ENCODE measurements at places on chromosomes 5 and 9.

DNA sequence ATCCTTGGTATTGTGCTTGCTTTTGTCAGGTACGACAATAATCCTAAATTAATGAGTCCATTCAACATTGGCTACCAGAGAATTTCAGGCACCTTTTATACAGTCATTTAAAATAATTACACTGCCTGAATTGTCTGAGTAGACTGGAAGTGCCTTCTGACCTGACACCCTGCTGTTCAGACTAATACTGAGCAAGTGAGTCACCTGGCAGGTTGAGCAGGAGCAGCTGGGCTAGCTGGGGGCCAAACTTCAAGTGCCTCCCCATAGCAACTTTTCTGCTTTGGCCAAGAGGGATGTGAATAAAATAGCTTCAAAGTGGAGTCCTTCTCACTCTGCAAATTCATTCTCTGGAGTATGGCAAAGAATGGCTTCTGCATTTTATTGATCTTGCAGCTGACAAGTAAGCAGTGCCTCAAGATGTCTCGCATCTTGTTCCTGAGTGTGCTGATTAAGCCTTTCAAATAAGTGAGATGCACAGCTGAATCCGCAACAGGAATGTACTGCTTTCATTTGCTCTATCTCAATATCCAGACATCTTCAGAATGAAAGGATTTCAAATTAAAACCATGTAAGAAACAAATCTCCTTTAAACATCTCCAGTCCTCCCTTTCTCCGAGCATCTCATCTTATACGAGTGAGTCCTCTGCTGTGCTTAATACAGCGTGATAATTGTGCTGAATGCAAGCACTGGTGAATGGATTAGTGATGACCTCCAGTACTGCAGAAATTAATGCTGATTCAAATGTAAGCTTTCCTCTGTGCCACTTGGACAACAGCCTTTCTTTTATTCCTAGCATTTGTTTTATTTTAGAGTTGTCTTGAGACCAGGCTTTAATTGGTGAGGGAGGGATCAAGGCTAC is 271.2 kb downstream of the EDIL3 start:
- no peak for DNase-seq

DNA sequence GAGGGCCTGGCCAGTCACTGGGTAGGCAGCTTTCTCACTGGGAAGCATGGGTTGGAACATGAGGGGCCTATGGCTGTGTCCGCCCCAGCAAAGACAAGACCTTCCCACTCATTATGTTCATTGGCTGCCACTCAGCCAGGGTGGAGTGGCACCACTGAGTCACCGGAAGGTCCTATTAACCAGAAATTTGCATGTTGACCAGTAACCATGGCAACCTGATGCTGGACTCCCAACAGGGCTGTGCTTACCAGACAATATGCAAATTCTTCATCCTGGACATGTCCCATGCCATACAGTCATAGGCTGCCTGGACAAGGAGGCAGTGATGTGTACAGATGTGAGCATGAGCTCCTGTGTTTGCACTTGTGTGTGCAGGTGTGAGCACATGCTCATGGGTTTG is 66.7 kb downstream of the PSD2 start:
- DNase-seq = no peak

DNA sequence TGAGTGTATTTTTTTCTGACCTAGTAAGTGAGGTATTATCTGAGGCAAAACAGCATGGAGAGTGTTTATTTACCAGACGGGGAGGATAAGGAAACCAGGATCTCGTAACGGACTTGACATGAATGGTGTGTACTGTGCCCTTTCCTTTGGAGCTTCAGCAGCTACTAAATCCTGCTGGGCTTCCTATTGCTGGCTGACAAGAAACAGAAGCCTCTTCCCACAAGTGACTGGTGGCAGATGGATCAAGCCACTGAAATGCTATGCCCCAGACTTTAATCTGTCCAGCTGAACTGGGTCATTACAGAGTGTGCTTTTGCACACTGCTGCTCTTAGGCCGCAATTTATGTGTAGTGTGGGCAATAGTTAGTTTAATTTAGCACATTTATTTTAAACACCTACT is 162.7 kb upstream of the MRPS30 start:
- DNase-seq = no peak

DNA sequence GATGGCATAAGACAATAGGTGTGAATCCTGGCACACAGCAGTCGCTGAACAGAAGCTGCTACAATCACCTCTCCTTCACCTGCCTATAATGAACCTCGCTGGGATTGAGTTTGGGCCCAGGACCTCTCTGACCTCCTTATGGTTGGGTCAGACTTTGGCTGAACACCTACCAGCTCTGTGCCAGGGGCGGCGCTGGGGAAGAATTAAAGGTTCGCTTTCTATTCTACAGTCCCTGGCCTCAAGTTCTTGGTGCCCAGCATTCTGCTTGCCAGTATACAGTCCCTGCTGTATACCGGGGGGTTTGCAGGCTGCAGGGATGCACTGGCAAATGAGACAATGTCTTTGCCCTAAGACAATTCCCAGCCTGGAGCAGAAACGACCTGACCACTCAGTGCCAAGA is 895 bp upstream of the STRBP start:
- DNase-seq = peak; percentile 12

DNA sequence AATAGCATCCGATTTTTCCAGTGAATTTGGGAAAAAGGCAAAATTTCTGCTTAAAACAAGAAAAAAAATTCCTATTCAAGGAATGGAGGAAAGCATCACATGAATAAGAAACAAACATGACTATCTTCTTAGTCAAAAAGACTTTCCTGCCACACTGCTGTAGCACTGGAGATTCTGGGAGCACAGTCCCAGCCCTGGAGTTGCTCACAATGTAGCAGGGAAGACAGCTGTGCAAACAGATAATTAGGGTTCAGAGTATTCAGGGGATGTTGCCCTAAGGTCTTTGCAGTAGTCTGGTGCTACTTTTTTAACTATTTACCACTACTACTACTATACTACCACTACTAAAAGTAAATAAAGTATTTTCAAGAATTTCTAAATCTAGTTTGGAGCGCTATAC is 86.5 kb downstream of the BNC2 start:
- DNase-seq = no peak

DNA sequence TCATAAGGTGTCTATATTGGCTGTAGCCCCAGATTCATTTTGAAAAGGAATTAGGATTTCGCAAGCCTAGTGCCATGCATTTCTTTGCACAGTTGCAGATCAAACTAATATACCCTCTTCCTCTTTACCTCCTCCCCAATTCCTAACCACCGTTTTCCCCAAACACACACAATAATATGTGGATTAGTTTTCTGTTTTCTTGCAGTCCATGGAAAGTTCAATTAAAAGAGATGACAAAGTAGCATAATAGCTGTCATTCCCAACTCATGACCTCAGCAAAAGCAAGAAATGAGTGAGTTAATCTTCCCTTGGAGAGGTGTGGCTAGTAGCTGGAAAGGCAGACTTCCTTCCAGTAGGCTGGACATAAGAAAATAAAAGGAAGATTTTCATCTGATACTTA is 349.1 kb downstream of the TMEM232 start:
- DNase-seq = no peak

DNA sequence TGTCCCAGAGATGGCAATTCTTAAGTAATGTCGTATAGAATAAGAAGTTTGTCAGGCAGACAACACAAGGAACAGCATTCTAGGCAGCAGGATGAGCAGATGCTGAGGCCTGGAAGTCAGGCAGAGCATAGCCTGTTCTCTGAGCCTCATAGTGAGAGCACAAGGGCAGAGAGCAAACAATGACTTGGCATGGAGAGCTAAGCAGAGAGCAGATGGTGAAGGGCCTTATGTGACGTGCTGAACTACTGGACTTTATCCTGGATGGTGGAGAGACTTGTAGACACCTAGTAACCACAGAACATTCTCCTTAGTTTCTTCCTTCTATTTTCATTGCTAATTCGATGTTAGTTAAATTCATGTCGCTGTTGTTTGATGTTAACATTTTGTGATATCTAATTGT is 60.1 kb downstream of the KCTD16 start:
- DNase-seq = no peak

GRCh38 chr9:68416936-68417564 is 60.6 kb downstream of the PGM5 start:
- DNase-seq = no peak

Data from activated naive CD4-positive, alpha-beta T cell treated with anti-CD3 and anti-CD28 coated beads, Interleukin-2, amount 50 U/mL, for 16 hours (primary cell).